Urothelium cell line (cell line): ENCODE measurements at places on chromosomes 3 and 15.
A peak's percentile ranks its signal among the peaks of the same experiment; 100 is the strongest.

GRCh38 chr3:112776000-112776399 is 70.7 kb downstream of the CD200R1L start:
- no peak for DNase-seq

- DNase-seq: no peak
These were observed 279.7 kb upstream of the GOLGA6L4 start for GRCh38 chr15:83955806-83956265.

GRCh38 chr15:28930476-28931291 is 44.9 kb downstream of the APBA2 start:
- DNase-seq: no peak

- no peak for DNase-seq
These were observed 4.1 kb downstream of the GALNT15 start for GRCh38 chr3:16178628-16178988.

- DNase-seq: peak; percentile 38
These were observed 338.9 kb upstream of the GBE1 start for GRCh38 chr3:82100378-82100777.

DNA sequence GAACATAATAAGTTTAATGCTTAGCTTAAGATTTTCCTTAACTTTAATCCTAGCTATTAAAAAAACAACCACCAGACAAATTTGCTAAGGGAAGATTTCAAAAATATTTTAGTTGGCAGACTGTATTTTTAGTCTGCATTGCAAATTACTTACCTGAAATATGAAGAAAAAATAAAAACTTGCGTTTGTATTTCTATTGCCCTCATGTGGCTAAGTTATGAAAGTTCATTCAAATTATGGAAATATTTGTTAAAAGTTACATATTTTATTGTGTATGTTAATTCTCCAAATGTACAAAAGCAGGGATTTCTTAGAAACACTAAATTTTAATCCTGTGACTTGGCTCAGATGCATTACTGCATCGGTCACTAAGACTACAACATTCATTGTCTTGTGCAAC is 15.0 kb downstream of the GTF2A2 start:
- DNase-seq: no peak

GRCh38 chr3:169699536-169700050 is 36.1 kb upstream of the MECOM start:
- no peak for DNase-seq
